Bone marrow (tissue), 2 donors: ENCODE measurements at places on chromosomes 13 and 19.

DNA sequence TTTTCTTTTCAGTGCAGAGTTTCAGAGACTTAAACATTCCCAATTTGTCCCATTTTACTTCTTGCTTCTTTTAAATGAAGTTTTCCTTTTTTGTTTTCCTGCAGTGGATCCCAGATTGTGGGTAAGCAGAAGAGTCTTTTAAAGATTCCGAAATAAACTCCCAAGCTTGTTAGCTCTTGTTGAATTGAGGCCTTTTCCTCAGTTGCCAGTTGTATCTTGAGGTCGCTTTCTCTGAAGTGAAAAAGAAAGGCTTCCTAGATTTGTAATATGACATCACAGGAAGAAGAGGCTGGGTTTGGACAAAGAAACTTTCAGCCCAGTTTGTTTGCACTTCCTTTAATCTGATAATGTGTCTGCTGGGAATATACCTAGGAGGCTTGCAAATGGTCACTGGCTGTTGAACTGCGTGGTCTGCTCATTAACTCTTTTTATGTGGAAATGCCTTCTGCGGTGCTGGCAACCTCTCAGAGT, at the start of gene LPAR6:
Gene LPAR6, minus strand, starts transcription at position 233 of the 471 bp plus-strand sequence. CDS start 690 bp downstream, outside the sequence.
- DNase-seq, result no peak

DNA sequence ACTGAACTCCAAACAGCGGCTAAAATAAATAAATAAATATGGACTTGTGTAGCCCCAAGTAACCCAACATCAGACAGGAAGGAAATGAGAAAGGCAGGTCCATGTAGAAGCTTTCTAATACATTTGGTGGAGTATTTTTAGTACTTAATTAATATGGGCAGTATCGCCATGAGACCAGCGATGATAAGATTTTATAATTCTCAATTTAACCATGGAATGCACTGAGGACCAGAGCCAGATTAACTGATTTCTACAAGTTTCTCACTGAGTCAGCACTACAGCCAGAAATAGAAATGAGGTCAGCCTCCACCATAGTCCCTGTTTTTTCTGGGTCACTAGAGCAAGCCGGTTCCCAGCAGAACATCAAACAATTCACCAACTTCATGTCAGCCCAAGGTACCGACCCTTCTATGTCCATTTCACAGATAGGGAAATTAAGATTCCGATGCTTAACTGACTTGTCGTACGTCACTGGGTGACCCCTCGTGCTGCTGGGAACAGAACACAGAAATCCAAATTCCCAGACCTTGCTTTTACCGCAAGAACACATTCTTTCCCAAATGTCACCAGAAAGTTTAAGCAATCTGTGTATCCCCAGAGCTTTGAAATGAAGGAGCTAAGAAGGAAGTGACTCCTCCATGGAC, 90.4 kb downstream of the COL4A1 start:
- no peak for DNase-seq

- DNase-seq, result no peak
Observed at GRCh38 chr19:390386-391206, 18.4 kb downstream of the C2CD4C start.

- DNase-seq, result no peak
Observed at GRCh38 chr19:52660981-52661380, 22.8 kb upstream of the ZNF83 start.

GRCh38 chr19:13633109-13633508, 126.8 kb upstream of the CACNA1A start:
- no peak for DNase-seq
